ENCODE measurements at places on chromosomes 2 and 18. TPM values are rescaled to one million over a fixed set of nuclear protein-coding genes. Genes with fewer than 3 reads are reported as not detected.

The SFT2D3 gene
- not detected for polyA plus RNA-seq

DNA sequence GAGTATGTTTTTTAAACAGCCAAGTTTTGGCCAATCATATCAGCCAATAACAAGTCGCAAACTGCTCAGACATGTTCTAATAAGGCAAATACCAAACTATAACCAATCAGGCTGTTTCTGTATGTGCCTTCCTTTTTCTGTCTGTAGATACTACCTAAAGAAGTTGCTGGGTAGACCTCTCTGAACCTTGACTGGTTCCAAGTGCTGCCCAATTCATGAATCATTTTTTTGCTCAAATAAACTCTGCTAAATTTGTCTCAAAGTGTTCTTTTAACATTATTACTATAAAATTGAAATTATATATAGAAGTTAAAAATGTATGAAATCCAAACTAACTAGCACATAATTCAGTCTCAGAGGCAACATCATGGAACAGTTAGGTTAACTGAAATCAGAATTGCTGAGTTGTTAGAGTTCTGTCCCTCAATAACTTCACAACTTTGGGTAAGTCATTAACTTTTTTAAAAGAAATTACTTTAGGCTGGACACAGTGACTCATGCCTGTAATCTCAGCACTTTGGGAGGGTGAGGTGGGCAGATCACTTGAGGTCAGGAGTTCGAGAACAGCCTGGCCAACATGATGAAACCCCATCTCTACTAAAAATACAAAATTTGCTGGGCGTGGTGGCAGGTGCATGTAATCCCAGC is 4.9 kb upstream of the TTC21B start:
- no peak for DNase-seq

DNA sequence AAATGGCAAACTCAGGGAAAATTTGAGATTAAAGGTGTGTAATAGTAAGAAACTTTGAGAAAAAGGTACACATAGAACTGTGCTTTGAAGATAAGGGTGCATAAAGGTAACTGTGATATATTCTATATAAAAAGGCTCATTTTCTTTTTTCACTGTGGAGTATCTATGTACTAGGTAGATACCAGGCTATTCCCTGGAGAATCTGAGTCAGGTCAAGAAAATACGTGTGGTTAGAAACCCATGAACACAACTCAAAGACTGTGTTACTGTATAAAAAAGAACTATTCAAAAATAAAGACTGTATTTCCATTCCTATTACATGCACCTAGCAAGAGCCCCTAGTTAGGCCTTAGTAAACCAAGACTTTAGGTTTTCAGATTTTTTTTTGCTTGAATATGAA is 100.1 kb upstream of the GRB14 start:
- DNase-seq = no peak

DNA sequence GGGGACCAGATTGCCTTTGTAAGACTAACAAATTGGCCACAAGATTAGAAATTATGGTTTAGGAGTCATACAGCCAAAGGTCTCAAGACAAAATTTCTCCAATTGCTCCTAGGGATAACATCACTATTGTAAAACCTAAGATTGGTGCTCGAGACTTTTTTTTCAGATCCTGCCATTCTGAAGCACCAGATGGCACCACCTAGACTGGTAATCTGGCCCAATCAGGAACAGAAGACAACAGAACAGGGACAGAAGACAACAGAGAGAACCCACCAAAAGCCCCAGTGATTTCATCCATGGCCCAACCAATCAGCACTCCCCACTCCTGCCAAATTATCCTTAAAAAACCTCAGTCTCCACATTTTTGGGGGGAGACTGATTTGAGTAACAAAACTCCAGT is 66.8 kb downstream of the LINC00305 start:
- no peak for DNase-seq

GRCh38 chr2:215598376-215598975 is 162.6 kb upstream of the FN1 start:
- DNase-seq = no peak

- DNase-seq = no peak
Measured at GRCh38 chr2:5235701-5236100, 456.5 kb upstream of the SOX11 start.

DNA sequence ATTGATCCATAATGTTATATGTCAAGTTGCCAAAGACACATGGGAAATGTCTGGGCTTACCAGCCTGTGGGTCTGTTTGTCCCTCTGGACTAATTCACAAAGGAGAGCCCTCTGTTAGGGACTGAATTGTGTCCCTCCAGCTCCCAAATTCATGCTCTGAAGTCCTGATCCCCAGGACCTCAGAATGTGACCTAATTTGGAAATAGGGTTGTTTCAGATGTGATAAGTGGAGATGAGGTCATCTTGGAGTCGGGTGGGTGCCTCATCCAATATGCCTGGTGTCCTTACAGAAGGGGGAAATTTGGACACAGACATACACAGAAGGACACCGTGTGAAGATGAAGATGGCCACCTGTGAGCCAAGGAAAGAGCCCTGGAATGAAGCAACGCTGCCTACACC is 41.4 kb upstream of the ROCK2 start:
- no peak for DNase-seq

The CFC1 gene
- polyA plus RNA-seq = not detected

The RASGRP3 gene
- 31.3 TPM for polyA plus RNA-seq

The RGPD5 gene
- 29.2 TPM for polyA plus RNA-seq

DNA sequence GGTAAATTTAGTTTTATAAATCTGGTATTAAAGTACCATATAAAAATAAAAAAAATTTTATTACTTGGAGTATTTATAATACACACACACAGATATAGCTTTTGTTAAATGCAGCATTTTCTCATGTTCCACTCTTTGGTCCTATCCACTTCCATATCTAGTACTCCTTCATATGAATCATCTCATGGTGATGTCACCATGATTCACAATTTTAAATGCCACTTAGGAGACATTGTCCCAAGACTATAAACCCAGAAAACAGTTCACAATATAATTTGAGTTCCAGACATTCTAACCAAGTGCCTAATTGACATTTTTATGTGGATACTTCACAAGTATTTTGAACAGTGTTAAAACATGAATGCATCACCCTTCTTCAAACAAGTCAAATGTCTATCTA is 1398.3 kb downstream of the DSC3 start:
- DNase-seq = no peak

DNA sequence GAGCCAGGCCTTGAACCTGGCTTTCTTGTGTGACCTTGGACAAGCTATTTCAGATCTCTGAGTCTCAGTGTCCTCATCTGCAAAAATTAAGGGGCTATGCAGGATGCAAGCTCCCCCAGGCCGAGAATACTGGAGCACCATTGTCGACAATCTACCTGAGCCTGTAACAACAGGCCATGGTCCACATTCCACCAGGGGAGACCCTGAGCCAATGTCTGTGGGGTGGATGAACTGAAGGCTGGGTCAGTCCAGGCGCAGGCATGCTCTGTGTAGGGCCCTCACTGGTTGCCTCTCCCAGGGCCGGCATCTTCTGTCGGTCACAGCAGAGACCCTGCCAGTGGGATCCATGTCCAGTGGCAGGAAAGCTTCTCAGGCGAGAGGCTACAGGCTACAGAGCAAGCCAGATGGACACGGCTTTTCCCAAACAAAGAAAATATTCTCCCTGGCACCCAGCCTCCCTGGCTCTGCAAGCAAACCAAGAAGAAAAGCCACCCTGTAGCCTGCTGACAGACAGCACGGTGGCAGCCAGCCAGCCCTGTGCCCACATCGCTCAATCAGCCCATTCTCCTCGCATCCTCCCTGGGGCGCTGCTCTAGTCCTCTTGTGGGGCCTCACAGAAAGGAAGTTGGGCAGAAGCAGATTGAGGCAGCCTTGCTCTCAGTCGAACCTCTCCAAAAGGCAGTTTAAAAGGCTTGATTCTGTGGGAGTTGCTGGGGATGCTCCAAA is 48.7 kb upstream of the FZD7 start:
- no peak for DNase-seq

- no peak for DNase-seq
Measured at GRCh38 chr2:189580241-189580651, 340 bp downstream of the SLC40A1 start.

GRCh38 chr2:196163285-196163684 is 8.1 kb downstream of the STK17B start:
- no peak for DNase-seq

- DNase-seq = no peak
Measured at GRCh38 chr2:136297994-136298393, 180.0 kb upstream of the CXCR4 start.

GRCh38 chr2:192053921-192054320 is 140.8 kb downstream of the TMEFF2 start:
- DNase-seq = no peak

DNA sequence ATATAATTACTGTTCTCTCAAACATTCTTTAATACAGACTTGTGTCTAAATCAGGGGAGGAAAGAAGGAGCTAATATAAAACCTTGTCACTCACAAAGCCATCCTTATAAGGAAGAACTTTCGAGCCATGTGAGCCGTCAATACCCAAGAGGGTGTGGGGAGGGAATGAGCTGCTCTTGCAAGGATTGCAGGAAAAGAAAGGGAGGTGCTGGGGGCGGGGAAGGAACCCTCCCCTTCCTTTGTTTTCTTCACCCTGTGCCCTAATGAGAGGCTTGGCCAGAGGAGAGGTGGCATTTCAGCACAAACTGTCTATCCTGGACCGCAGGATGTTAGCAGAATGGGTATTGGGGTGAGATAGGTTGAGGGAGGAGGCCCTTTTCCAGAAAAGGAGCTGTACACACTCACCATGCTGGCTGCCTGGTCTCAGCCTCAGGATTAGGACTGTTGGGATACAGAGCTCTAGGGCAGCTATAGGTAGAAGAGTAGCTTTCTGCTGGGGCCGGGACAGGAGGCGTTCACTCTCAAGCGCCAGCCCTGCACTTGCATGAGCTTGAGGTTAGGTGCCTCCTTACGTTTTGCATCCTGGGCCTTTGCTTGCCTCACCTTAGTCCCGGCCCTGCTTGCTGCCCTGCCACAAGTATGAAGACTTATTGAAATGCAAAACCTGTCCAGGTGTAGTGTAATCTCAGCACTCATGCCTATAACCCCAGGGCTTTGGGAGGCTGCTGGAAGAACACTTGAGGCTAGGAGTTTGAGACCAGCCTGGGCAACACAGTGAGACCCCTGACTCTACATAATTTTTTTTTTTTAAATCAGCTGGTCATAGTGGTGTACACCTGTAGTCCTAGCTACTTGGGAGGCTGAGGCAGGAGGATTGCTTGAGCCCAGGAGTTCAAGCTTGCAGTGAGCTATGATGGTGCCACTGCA is 190.5 kb downstream of the LOXHD1 start:
- DNase-seq = no peak

The PRKAG3 gene
- 12.5 TPM for polyA plus RNA-seq

The SRSF7 gene
- polyA plus RNA-seq = 92.0 TPM

Data from muscle of arm (tissue), 14 donors.